ENCODE measurements at places on chromosomes 5 and 9.

DNA sequence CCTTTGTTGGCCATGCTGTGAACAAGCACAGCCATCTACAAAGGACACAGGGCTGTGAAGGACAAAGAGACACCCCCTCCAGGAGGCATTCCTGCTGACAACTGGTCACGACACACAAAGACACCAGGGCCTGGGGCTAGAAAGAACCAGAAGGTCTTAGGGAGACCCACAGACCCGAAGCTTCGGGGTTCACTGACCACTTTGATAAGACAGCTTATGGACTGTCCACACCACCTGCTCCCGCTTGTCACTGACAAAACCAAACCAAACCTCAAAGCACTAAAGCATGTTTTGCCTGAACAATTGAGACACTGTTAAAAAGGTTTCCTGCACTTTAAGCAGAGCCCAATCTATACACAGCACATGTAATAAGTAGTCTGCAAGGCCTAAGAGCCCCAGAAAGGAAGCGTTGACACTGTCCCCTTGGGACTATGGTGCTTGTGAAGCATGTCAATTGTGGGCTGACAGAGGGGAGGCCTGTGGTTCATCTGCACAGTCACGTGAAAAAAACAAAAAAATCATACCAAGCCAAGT, 185.0 kb downstream of the GAPVD1 start:
- DNase-seq, result no peak

- no peak for DNase-seq
Observed at GRCh38 chr5:162324328-162324727, 256.8 kb downstream of the GABRG2 start.

- DNase-seq, result peak; percentile 89
Observed at GRCh38 chr9:33799928-33800704, 4.8 kb downstream of the PRSS3 start.

GRCh38 chr5:95660060-95660459, 13.5 kb downstream of the RFESD start:
- no peak for DNase-seq

GRCh38 chr5:131786036-131786435, 10.8 kb downstream of the FNIP1 start:
- no peak for DNase-seq

GRCh38 chr5:129096382-129096991, 1.9 kb downstream of the ISOC1 start:
- no peak for DNase-seq

DNA sequence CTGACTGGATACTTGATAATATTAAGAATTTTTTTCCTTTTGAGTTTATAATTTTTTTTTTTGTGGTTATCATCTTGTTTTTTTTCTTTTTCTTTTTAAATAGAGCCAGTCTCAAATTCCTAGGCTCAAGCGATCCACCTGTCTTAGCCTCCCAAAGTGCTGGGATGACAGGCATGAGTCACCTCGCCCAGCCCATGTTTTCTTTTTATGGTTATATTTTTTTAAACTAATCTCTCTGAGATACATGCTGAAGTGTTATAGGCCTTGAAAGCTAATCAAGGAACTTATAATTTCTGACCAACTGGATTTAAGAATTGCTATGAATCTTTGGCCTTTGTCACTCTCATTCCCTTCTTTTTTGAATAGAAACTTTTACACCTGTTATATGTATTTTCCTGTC, 6.8 kb upstream of the AMACR start:
- DNase-seq, result no peak

DNA sequence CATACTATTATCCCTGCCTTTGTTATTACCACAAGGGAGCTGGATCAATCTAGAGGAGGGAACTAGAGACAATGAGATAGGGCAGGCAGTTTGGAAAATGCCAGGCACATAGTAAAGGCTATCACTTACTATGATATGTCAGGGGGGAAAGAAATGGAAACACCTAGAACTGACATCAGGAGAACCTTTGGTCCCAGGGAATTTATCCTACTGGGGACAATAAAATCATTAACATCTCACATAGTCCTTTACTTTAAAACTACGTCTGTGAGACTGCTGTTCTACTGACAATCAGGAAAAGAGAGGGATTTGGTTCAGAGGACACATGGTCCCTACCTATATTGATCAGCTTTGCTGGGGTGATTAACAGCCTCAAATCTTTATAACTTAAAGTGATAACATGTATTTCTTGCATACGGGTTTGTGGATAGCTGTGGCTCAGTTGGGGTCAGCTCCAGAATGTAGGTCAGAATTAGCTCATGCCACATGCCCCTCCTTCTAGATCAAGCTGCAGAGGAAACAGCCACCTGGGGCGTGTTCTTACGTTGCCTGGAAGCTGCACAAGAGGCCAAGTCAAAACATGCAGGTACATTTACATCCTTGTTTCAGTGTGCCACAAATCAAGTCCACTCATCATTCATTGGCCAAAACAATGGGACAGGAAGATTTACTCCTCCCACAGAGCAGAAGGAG, 43.9 kb upstream of the ALDOB start:
- DNase-seq, result no peak

- DNase-seq, result peak; percentile 74
Observed at GRCh38 chr9:76619640-76620039, 144.6 kb upstream of the PCA3 start.

GRCh38 chr5:158354958-158355357, 496.0 kb upstream of the CLINT1 start:
- peak; percentile 18 for DNase-seq

GRCh38 chr5:43482490-43483297, 971 bp downstream of the TMEM267 start:
- DNase-seq, result peak; percentile 69

GRCh38 chr9:16012621-16013020, 459.8 kb downstream of the CCDC171 start:
- DNase-seq, result no peak

DNA sequence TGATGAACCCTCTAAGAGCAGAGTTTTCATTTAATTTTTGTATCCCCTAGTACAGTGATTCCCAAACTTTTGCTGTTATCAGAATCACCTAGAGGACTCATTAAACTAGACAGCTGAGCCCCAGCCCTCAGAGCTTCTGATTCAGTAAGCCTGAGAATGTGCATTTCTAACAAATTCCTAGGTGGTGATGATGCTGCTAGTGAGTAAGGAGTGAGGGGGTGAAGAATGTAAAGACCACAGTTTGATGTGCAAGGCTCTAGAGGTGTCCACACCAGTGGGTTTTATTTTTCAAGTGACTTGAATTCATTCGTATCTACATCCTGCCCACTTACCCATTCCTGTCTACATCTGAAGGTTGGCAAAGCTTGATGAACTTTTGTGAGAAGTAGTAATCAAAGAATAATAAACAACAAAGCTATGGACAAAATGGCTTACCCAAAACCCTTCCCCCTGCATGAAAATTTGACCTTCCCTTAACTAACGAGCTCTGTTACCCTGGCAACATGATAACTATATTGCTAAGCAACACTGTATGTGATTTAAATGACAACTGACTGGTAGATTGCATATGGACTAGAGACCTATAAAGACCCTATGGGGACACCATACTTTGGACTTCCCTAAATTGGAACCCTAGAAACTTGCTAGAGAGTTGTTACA, 35.2 kb downstream of the DTWD2 start:
- DNase-seq, result no peak

DNA sequence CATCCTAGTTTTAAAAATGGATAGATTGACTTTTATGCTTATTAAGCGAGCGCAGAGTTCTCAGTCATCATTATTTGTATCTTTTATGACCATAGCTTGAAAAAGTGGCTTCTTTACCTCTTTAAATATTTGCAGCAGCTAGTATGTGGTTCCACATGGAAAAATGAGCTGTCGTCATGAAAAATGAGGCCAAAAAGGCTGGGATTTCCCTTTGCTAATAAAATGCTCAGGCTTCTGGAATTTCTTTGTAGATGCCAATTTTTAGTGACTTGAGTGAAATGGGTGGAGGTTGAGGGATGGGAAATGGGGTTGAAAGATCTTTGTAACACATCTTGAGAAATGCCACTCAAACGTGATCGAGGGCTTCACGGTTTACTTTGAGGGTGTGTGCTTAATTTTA, 35.2 kb downstream of the RAI14 start:
- DNase-seq, result peak; percentile 75

DNA sequence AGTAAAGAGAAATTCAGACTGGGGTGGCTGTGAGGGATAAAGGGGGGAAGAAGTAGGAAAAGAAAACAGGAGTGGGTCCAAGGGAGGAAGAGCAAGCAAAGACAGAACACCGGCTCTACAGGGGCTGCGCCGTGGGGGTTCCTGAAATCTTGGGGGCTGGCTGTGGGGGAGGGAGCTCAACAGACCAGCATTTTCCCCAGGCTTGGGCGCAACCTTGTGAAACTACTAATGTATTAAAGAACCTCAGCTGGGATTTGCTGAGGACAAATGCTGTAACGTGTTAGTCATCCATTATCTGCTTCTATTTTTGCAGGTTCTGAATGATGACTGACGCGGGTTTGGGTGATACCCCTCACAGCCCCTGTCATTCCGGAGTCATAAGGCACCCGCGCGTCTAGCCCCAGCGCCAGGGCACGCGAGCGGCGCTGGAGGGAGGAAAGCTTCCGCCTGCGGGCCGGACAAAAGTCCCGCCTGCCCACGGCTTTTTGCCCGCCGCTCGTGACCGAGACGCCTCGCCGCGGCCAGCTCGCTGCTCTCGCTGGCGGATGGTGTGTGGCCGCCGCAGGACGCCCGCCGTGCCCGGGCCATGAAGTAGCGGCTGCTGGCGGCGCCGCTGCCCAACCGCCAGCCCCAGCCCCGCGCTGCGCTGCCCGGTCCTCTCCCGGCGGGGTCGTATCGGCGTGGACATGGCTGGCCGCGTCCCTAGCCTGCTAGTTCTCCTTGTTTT, 110.6 kb downstream of the PAM start:
- DNase-seq, result peak; percentile 83

GRCh38 chr5:36006163-36006562, 15.0 kb upstream of the UGT3A1 start:
- no peak for DNase-seq

GRCh38 chr5:13581132-13581531, 363.4 kb downstream of the DNAH5 start:
- DNase-seq, result no peak

- no peak for DNase-seq
Observed at GRCh38 chr9:14216612-14217194, 97.2 kb downstream of the NFIB start.

GRCh38 chr5:106875591-106876297, 795.0 kb downstream of the EFNA5 start:
- peak; percentile 48 for DNase-seq

DNA sequence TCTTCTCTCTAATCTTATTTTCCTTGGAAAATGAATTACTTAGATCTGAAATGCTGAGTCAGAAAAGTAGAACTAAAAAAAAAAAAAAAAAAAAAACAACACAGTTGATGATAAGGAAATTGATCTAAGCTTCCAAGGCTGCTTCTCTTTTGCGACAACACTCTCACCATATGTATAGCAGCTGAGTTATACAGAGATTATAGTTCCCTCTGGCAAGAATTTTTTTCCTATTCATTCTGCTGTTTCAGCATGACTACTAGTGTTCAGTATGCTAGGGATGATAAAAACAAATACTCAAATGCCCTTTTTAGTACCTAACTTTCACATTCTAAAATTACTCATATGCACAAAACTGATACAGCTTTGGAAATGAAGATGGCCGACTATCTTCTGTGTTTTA, 267.3 kb downstream of the MLLT3 start:
- DNase-seq, result peak; percentile 71

GRCh38 chr5:34494111-34494755, 161.9 kb upstream of the RAI14 start:
- DNase-seq, result peak; percentile 87

- DNase-seq, result peak; percentile 62
Observed at GRCh38 chr5:14726066-14726838, 61.7 kb downstream of the OTULIN start.

DNA sequence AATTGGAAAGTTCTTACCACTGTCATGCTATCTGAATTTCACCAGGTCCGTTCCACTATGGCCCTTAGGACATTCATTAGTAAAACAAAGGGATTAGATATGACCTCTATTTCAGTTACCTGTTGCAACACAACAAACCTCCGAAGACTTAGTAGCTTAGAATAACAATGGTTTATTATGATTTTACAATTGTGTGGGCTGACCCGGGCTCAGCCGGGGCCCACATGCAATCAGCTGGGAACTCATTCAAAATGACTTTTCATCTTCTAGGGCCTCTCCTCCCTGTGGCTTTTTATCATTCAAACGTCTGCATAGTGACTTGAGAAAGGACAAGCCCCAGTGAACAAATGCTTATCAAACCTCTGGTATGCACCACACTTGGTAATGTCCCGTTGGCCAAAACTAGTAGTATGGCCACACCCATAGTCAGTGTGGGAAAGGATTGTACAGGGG, 2.3 kb upstream of the FBXW11 start:
- DNase-seq, result peak; percentile 14

GRCh38 chr5:170277867-170278281, 19.7 kb downstream of the LCP2 start:
- no peak for DNase-seq

DNA sequence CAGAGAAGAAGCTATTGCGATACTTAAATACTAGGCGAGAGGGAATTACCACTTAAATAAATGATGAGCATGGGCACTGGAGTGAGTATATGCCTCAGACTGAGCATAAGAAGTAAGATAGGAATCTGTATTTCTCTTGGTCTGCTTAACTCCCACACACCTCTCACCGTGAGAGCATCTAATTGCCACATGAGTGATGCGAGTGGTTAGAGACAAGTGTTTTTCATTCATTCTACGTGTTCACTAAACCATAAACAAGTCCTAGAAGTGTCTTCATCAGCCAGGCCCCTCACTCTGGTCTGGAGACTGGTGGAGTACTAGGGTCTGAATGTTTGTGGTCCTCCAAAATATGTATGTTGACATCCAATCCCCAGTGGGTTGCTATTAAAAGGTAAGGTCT, 150.2 kb upstream of the SLC12A2 start:
- no peak for DNase-seq

- DNase-seq, result no peak
Observed at GRCh38 chr9:38015266-38015665, 53.8 kb downstream of the SHB start.

DNA sequence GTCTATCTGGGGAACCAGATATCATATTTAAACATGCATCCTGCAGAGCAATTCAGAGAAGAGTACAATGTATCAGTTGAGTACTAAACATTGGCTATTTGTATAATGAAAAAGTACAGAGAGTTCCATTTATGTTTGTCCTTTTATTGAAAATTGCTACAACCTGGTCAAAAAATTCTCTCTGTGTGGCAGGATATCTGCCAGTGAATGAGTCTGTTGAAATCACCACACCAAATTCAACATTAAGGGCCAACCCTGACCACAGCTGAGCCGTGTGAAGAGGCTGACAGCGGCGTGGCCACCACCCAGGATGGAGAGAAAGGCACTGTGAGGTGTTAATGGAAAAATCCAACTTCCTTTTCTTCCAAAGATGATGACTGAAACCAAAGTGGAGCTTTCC, 422.7 kb upstream of the PIK3R1 start:
- peak; percentile 24 for DNase-seq

DNA sequence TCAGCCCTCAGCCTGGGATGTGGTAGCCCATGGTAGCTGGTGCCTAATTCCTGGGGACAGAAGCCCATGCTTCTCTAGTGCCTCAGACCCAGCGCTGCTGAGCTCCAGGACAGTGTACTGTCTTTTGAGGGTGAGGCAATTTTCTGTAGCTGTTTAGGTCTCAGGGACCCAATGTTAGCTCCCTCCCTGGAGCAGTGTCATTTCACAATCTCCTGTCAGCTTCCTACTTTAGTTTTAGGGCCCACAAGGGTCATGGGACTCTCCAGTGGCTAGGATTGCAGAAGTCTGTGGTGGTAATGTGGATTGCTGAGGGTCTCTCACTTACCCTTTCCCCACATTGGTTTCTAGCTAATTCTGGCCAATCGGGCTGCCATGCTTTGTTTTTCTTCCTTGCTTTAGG, 67.7 kb upstream of the CCL21 start:
- no peak for DNase-seq
